ENCODE measurements at places on chromosomes 16 and 17. TPM values are rescaled to one million over a fixed set of nuclear protein-coding genes. Genes with fewer than 3 reads are reported as not detected.

The GFER gene
- total RNA-seq, result 8.9 TPM

The STH gene
- total RNA-seq, result not detected

The TBC1D3C gene
- total RNA-seq, result not detected

The TNS4 gene
- 56.5 TPM for total RNA-seq

The KRTAP1-1 gene
- 0.24 TPM for total RNA-seq

The TERB1 gene
- 0.21 TPM for total RNA-seq

The CTRB2 gene
- not detected for total RNA-seq

The TNK1 gene
- 11.9 TPM for total RNA-seq

The HID1 gene
- total RNA-seq, result 2.4 TPM

The EPX gene
- not detected for total RNA-seq

The PDILT gene
- not detected for total RNA-seq

The KCTD19 gene
- not detected for total RNA-seq

The PRSS33 gene
- not detected for total RNA-seq

The SEZ6L2 gene
- 5.3 TPM for total RNA-seq

The KCNJ16 gene
- 17.1 TPM for total RNA-seq

The MGAT5B gene
- not detected for total RNA-seq

The GPR179 gene
- total RNA-seq, result 0.24 TPM

The NGFR gene
- total RNA-seq, result 0.48 TPM

The HSPB9 gene
- total RNA-seq, result not detected

The SLC6A4 gene
- total RNA-seq, result not detected

The DBNDD1 gene
- 7.5 TPM for total RNA-seq

The IRX3 gene
- 3.4 TPM for total RNA-seq

The ELMO3 gene
- 49.2 TPM for total RNA-seq

The CD300A gene
- total RNA-seq, result not detected

The OTOA gene
- total RNA-seq, result not detected

The PLCG2 gene
- total RNA-seq, result 2.1 TPM

The PRSS8 gene
- 33.0 TPM for total RNA-seq

The HNF1B gene
- total RNA-seq, result not detected

The CDH1 gene
- 251 TPM for total RNA-seq

The UTS2R gene
- not detected for total RNA-seq

The CIITA gene
- total RNA-seq, result 0.24 TPM

The EIF3CL gene
- total RNA-seq, result 280 TPM

The PPM1E gene
- total RNA-seq, result under 0.01 TPM

The SRSF1 gene
- 215 TPM for total RNA-seq

The FN3KRP gene
- 8.4 TPM for total RNA-seq

The STAT5B gene
- total RNA-seq, result 15.4 TPM

The CDK5RAP3 gene
- total RNA-seq, result 43.5 TPM
